ENCODE measurements at places on chromosomes 4 and X.

- DNase-seq, result no peak
Measured at GRCh38 chr4:176193938-176194337, 1.4 kb downstream of the SPATA4 start.

- DNase-seq, result no peak
Measured at GRCh38 chr4:187577941-187578480, 417.6 kb upstream of the ZFP42 start.

DNA sequence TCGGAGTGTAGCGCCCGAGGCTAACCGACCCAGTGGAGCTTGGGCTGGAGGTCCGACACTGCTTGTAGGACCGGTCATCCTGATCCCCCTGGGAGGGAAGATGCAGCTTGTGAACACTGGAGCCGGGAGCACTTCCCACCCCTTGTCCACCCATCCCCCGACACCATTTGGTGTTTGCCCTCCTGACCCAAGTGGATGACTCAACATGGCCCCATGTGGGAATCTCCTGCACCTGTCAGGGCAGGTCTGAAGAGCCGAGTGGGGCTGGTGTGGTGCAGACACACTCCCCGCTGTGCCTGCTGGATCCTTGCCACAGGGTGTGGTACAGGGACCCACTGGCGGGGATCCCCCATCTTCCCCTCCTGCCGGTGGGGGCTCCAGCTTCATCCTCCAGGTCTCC lies 90.0 kb upstream of the AFAP1 start:
- DNase-seq, result no peak

GRCh38 chr4:15735536-15735935 lies 32.7 kb downstream of the BST1 start:
- DNase-seq, result no peak

GRCh38 chr4:188781655-188782054 lies 642.4 kb downstream of the TRIML1 start:
- no peak for DNase-seq

GRCh38 chrX:132657876-132658275 lies 169.0 kb upstream of the MBNL3 start:
- no peak for DNase-seq

GRCh38 chr4:129322920-129323319 lies 227.0 kb downstream of the C4orf33 start:
- no peak for DNase-seq

DNA sequence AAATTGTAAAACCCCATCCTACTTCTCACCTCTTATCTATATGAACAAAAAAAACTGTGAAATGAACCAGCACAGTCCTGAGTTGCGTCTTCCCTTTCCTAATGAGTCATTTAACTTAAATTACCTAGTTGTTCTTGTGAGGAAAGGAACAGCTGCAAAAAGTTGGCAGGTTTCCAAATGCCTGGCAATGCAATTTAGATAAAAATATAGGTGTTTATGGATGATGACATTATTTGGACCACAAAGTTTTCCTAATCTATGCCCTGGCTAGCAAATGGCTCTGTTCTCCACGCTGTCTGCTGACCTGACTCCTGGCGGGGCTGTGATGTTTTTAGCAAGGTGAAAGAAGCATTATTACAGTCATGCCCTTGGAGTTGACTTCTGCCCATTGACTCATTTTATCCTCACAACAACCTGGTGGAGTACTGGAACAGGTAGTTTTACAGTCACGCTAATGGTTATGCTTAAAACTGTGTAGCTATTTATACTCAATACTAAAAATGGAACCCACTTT lies 29.8 kb upstream of the RELL1 start:
- peak; percentile 9 for DNase-seq

DNA sequence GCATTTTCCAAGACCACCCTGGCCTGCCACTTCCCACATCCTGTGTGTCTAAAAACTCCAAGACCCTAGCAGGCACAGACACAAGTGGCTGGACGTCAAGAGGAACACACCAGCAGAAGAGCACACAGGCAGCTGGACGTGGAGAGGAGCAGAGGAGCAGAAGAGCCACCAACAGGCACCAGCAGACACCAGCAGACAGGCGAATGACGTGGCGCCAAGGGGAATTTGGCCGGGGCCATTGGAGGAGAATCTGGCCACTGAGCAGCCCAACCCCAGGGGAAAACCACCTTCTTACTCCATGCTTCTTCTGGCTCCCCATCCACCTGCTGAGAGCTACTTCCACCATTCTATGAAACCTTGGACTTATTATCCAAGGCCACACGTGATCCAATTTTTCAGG lies 243.1 kb upstream of the CTSO start:
- DNase-seq, result no peak

GRCh38 chr4:88511236-88511635 lies 12.3 kb downstream of the PYURF start:
- no peak for DNase-seq

- DNase-seq, result no peak
Measured at GRCh38 chr4:85756938-85757337, 282.0 kb downstream of the ARHGAP24 start.

DNA sequence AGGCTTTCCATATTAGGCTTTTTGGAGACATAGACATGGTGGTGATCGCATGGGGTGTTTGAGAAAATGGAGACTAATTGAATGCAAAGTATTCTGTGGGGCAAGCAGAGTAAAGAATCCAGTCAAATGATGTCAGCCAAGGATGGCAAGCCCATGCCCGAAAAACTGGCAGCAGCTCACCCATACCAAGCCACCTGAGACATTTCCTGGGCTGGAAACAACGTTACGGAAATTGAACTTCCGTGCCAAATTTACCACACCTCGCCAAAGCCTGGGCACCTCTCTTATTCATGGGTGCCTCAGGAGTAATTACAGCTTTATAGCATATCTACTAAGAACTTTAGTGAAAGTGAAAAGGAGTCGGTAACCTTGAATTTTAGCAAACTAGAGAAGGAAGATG lies 166.4 kb downstream of the CBR4 start:
- no peak for DNase-seq
